Cortex of kidney (tissue), 1 donor: ENCODE measurements at places on chromosomes 4 and X.

- no peak for DNase-seq
Measured at GRCh38 chr4:17376205-17376604, 135.7 kb downstream of the QDPR start.

GRCh38 chr4:3708611-3709010 is 57.6 kb upstream of the ADRA2C start:
- no peak for DNase-seq

- no peak for DNase-seq
Measured at GRCh38 chrX:56733459-56734046, 4.5 kb downstream of the NBDY start.

DNA sequence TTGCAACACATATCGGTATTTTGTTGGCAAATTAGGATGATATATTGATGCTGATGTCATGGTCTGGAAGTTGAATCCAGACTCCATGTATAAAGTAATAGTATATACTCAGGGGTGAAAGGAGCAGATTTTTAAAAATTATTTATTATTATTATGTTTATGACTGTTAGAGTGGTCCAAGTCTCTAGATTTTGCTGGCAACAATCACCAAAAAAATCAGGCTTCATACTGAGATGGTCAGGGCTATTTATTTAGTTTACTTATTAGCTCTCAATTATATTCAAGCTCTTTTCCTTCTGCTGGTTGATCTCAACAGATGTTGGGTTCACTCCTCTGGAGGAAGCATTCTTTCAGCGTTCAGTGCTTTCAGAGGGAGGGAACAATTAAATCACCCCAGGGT is 73.9 kb upstream of the VCX3B start:
- DNase-seq: no peak

- DNase-seq: no peak
Measured at GRCh38 chr4:185567381-185568376, 32.4 kb upstream of the PDLIM3 start.

DNA sequence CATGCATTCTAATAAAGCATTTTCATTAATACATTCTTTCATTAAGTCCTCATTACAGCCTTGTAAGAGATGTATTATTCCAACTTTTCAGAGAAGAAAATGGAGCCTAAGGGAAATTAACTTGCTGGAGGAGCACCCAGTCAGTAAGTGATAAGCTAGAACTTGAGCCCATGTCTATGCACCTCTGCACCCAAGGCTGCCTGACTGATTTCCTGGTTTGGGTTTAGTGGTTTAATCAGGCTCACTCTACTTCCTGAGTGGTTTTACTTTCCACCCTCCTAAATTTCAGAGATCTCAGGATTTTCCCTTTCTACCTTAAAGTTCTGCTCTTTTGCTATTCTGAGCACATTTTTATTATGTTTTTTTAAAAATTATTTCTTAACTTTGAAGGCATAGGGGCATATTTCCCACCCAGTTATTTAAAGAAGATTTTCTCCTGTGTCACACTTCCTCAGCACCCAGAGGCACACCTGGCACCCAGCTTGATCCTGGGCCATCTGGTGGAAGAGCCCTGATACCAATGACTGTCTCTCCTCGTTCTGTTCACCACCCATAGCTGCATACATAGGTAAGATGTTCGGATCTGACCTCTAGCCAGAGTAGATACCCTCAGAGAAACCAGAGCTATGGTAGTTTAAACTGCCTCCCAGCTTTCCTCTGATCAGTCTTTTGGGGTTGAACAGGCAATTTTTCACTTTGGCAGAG is 10.4 kb downstream of the CORIN start:
- DNase-seq: no peak

GRCh38 chr4:82704156-82704555 is 94.4 kb downstream of the SCD5 start:
- no peak for DNase-seq

DNA sequence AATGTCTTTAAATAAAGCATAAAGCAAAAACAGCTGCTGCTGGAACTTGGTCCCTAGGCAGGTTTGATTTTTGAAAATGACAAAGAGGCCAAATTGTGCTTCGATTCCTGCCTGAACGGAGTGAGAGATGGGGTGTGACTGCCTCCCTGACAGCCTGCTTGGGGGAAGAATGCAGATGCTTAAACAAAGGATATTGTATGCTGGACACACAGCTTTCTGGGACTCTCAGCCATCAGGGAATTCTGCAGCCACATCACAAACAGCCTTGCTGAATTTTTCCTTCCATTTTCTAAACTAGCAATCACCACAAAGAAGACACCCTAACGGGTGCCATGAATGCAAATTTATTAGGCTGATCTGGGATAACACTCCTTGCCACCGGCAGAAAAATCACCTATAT is 83.9 kb upstream of the CPEB2 start:
- no peak for DNase-seq

DNA sequence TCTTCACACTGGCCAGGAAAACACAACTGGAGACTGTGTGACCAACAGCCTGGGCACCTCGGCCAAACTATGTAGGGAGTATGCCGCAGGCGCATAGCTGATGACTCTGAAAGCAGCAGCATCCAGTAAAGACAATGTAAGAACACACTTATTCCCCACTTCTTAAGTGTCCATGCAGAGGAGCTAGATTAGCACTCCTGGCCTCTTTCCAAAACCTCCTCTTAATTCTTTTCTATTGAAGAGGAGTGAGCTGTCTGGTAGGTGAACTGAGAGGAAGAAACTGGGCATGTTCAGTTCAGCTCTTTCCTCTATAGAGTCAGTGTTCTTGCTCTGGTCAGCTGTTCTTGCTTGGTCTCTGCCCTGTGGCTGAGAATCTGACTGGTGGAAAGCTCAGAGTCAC is 21.1 kb downstream of the NMU start:
- no peak for DNase-seq
